ENCODE measurements at places on chromosomes 5 and 9. TPM values are rescaled to one million over a fixed set of nuclear protein-coding genes. Genes with fewer than 3 reads are reported as not detected.

GRCh38 chr9:123395276-123395688 is 39.3 kb downstream of the CRB2 start:
- no peak overlapping the region for H3K4me3 ChIP-seq
- no peak overlapping the region for H3K27ac ChIP-seq
- H3K36me3 ChIP-seq, result peaks cover 1% of the 10 kb centered on the region
- H3K27me3 ChIP-seq, result no peaks in the 10 kb centered on the region
- H3K4me1 ChIP-seq, result no peaks in the 10 kb centered on the region
- DNase-seq, result no peak

DNA sequence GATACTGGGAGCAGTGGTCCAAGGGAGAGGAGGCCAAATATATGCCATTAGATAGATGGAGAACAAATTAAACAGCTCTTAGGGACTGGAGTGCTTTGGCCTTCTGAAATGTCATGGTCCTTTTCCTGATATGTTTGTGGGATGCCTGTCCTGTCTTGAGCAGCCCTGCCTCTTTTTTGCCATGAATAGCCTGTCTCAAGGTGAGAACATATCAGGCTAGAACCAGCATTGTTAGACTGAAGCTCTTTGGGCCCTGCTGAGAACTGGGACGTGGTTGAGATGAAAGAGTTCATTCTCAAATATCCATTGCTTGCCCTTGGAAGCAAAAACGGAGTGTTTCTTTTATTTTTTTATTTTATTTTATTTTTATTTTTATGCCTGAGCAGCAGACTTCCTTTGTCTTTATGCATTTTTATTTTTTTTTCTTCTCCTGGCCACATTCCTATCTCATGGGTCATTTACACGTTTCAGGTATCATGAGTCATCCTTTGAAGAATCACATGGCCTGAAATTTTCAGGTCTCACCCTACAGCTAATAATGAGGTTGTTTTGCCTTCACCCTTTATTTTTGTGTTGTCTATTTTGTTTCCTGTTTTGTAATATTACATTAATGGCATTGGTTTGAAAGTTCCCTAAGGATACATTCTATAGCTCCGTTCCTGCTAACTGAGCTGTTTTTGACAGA is 371.4 kb downstream of the PSAT1 start:
- no peak for DNase-seq
- H3K36me3 ChIP-seq, result no peaks in the 10 kb centered on the region
- no peaks in the 10 kb centered on the region for H3K27me3 ChIP-seq
- H3K4me1 ChIP-seq, result no peaks in the 10 kb centered on the region
- H3K27ac ChIP-seq, result no peak overlapping the region

- H3K36me3 ChIP-seq, result no peaks in the 10 kb centered on the region
- H3K27ac ChIP-seq, result no peak overlapping the region
- no peak for DNase-seq
- H3K4me1 ChIP-seq, result no peaks in the 10 kb centered on the region
- H3K4me3 ChIP-seq, result no peak overlapping the region
Observed at GRCh38 chr9:113973963-113974413, 97.9 kb downstream of the ZNF618 start.

DNA sequence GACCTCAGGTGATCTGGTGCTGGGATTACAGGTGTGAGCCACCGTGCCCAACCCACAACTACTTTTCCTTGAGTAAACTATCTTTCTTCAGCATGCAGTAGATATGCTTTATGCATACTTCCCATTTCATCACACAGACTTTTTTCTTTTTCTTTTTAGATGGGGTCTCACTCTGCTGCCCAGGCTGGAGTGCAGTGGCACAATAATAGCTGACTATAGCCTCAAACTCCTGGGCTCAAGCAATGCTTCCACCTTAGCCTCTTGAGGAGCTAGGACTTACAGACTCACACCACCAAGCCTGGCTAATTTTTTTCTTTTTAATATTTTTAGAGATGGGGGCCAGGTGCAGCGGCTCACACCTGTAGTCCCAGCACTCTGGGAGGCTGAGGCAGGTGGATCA is 22.8 kb downstream of the PPP6C start:
- peaks cover 15% of the 10 kb centered on the region for H3K4me1 ChIP-seq
- peaks cover 22% of the 10 kb centered on the region for H3K36me3 ChIP-seq
- no peak overlapping the region for H3K4me3 ChIP-seq
- H3K27ac ChIP-seq, result no peak overlapping the region
- no peak for DNase-seq

DNA sequence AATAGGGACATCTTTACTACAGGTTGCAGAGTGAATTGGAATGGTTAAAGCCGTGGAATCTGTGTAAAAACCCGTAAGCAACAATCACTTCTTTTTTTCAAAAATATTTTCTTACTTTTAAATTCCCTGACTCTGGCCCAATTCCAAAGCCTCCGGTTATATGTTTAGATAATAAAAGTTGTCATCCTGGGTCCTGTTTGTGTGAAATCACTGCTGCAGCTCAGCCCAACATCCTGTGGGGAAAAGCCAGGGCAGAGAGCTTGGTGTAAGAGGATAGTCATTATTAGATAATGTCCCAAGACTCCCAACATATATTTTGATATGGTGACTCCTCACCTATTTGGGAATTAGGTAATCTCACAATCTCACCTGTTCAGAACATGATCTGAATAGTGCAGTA is 586.0 kb upstream of the BRINP1 start:
- H3K27me3 ChIP-seq, result peaks cover 6% of the 10 kb centered on the region
- no peak overlapping the region for H3K4me3 ChIP-seq
- no peaks in the 10 kb centered on the region for H3K4me1 ChIP-seq
- H3K36me3 ChIP-seq, result no peaks in the 10 kb centered on the region
- DNase-seq, result no peak
- no peak overlapping the region for H3K27ac ChIP-seq

DNA sequence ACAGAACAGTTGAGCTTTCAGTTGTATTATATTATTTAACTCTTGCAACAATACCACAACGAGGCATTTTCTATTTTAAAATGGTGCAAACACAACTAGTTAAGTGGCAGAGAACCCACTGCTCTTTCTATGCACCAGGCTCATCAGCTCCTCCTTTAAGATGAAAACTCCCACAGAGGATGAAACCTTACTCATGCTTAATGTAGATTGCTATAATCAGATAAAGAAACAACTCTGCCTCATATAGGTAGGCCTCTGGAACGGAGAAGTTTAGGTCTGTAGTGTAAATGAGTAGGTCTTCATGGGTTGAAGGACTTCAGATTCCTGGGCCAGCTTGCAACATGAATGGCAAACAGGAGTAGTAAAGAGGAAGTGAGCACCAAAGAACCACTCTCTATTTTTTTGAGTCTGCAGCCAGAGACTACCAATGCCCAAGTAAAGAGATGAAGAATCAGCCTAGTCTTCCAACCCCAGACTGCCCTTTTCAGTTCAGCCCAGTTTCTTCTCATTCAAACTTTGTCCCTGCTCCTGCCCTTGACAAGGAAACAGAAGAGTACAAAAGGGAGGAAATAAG is 33.9 kb downstream of the HACD4 start:
- H3K36me3 ChIP-seq, result peaks cover 52% of the 10 kb centered on the region
- no peaks in the 10 kb centered on the region for H3K27me3 ChIP-seq
- peaks cover 40% of the 10 kb centered on the region for H3K4me1 ChIP-seq
- no peak for DNase-seq
- H3K4me3 ChIP-seq, result no peak overlapping the region
- no peak overlapping the region for H3K27ac ChIP-seq

GRCh38 chr9:112218908-112219307 is 43.8 kb upstream of the SUSD1 start:
- no peak overlapping the region for H3K4me3 ChIP-seq
- peak overlapping the region; percentile 64 for H3K27ac ChIP-seq
- peaks cover 32% of the 10 kb centered on the region for H3K4me1 ChIP-seq
- H3K36me3 ChIP-seq, result peaks cover 37% of the 10 kb centered on the region
- DNase-seq, result peak; percentile 18
- no peaks in the 10 kb centered on the region for H3K27me3 ChIP-seq

DNA sequence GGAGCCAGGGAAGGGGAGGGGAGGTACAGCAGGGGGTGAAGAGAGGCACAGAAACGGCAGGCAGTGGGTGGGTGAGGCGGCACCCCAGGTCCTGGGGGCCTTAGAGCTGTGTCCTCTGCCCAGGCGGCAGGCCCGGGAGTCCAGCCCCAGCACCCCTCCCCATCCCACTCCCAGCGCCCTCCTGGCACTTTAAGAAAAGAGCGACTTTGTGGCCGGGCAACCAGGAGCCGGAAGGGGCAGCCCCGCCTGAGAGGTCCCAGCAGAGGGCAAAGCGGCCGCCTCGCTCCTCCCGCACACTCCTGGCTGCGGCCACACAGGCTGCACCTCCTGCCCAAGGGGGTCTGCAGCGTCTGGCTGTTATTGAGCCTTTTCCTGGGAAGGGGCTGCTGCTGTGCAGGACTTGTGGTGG is 42.6 kb downstream of the NACC2 start:
- no peak overlapping the region for H3K27ac ChIP-seq
- no peak for DNase-seq
- H3K27me3 ChIP-seq, result peaks cover 5% of the 10 kb centered on the region
- no peaks in the 10 kb centered on the region for H3K36me3 ChIP-seq
- peaks cover 10% of the 10 kb centered on the region for H3K4me1 ChIP-seq
- H3K4me3 ChIP-seq, result no peak overlapping the region

DNA sequence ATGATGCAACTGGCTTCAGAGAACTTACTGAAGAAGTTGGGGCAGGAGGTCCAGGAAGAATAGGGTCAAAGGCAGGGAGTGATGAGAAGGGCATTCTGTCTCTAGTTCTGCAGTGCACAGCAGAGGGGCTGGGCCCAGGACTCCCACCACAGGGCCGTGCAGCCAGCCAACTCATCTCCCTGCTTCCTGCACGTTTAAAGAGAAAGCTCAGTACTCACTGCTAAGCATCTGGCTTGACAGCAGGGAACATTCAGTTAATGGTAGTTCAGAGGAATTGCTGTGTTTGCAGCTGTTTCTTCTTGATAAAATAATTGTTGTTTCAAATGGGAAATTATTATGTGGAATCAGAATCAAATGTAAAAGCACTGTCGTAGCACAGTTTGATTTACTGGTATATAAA is 25.6 kb upstream of the SCAMP1 start:
- H3K4me3 ChIP-seq, result no peak overlapping the region
- no peaks in the 10 kb centered on the region for H3K36me3 ChIP-seq
- H3K27ac ChIP-seq, result no peak overlapping the region
- H3K4me1 ChIP-seq, result no peaks in the 10 kb centered on the region
- no peaks in the 10 kb centered on the region for H3K27me3 ChIP-seq

GRCh38 chr5:64688391-64688790 is 1.9 kb upstream of the SHISAL2B start:
- H3K4me1 ChIP-seq, result peaks cover 4% of the 10 kb centered on the region
- H3K27me3 ChIP-seq, result peaks cover 40% of the 10 kb centered on the region
- H3K27ac ChIP-seq, result no peak overlapping the region
- H3K4me3 ChIP-seq, result no peak overlapping the region
- H3K36me3 ChIP-seq, result no peaks in the 10 kb centered on the region

GRCh38 chr9:24045150-24045549 is 219.1 kb upstream of the ELAVL2 start:
- H3K36me3 ChIP-seq, result no peaks in the 10 kb centered on the region
- no peak for DNase-seq
- H3K4me3 ChIP-seq, result no peak overlapping the region
- H3K27ac ChIP-seq, result no peak overlapping the region

- peak; percentile 73 for DNase-seq
- H3K27ac ChIP-seq, result peak overlapping the region; percentile 95
- H3K4me3 ChIP-seq, result peak overlapping the region; percentile 67
- H3K27me3 ChIP-seq, result no peaks in the 10 kb centered on the region
- H3K4me1 ChIP-seq, result peaks cover 47% of the 10 kb centered on the region
Observed at GRCh38 chr9:91163773-91164471, 197.8 kb downstream of the AUH start.

DNA sequence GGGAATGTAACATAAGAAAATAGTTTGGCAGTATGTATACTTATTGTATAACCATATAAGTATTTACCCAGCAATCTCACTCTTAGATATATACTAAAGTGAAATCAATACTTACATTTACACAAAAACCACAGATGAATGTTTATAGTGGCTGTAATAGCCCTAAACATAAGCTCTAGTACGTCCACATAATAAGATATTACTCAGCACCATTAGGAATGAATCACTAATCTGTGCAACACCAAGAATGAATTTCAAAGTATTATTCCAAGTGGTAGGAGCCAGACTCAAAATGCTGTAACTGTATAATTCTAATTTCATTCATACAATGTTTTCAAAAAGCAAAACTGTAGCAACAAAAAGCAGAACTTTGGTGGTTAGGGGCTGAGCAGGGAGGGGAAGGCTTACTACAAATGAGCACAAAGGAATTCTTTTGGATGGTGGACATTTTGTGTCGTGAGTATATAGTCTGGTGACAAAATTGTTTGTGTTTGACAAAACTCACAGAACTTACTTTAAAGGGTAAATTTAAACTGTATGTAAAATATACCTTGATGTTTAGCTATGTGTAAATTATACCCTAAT is 11.9 kb upstream of the C5orf46 start:
- H3K4me1 ChIP-seq, result no peaks in the 10 kb centered on the region
- H3K36me3 ChIP-seq, result no peaks in the 10 kb centered on the region
- no peak for DNase-seq

DNA sequence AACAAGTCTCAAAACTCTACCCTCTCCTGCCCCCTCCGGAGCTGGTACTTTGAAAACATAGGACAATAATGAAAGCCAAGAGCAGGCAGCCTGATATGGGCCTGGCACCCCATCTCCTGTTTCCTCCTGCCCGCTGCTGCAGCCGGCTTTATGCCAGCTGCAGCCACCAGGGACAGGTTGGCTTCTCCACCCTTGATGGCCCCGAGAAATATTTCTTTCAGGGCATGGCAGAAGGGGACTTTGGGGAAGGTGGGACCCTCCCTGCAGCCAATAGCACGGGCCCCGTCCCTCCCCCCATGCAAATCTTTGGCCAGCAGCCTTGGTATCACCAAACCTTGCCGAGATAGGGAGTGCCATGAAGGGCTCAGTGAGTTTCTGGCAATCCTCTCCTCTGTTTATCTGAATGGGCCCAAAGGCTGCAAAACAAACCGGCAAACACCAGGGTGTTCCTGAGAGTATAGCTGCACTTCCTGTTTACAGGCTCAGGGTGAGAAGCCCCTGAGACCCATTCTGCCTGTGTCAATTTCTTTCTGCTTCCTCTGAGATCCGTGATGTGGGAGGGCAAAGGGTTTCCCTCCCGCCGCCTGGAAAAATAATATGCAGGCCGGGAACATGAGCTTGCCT is 73.4 kb upstream of the BOD1 start:
- peaks cover 8% of the 10 kb centered on the region for H3K4me1 ChIP-seq
- H3K27ac ChIP-seq, result no peak overlapping the region
- no peak for DNase-seq

The HEXB gene
- 47.6 TPM for total RNA-seq

The RLN1 gene
- 2.2 TPM for total RNA-seq

The EFNA5 gene
- total RNA-seq, result not detected

The REXO4 gene
- 25.9 TPM for total RNA-seq

The EPB41L4B gene
- total RNA-seq, result 0.33 TPM

The INSL6 gene
- total RNA-seq, result not detected

The NR4A3 gene
- 27.5 TPM for total RNA-seq

The ESM1 gene
- total RNA-seq, result not detected

The RAI14 gene
- 7.1 TPM for total RNA-seq

Data from activated CD4-positive, alpha-beta T cell treated with anti-CD3 and anti-CD28 coated beads for 36 hours (primary cell).